A549 treated with RU486 at 1 μM for 4 hours (cell line): ENCODE measurements at places on chromosomes 2 and 18. TPM values are rescaled to one million over a fixed set of nuclear protein-coding genes. Genes with fewer than 3 reads are reported as not detected.

Gene MATN3
- total RNA-seq: 9.0 to 15.5 TPM (median 13.7 TPM) in 5 replicates

Gene PROM2
- total RNA-seq: 0.13 TPM in 1 of 5 replicates, not detected in the others

Gene TIGD1
- total RNA-seq: 4.0 to 5.3 TPM (median 5.0 TPM) in 5 replicates

Gene PDCD1
- total RNA-seq: not detected in 5 replicates

Gene ADD2
- total RNA-seq: 20.0 to 28.1 TPM (median 23.1 TPM) in 5 replicates

Gene TRABD2A
- total RNA-seq: 7.8 to 12.1 TPM (median 11.2 TPM) in 5 replicates

Gene SKOR2
- not detected in 5 replicates for total RNA-seq

Gene CIDEA
- not detected in 5 replicates for total RNA-seq

Gene RAX
- not detected in 5 replicates for total RNA-seq

Gene TUBA3E
- total RNA-seq: not detected in 5 replicates

Gene SLC14A1
- not detected in 5 replicates for total RNA-seq

Gene DUSP2
- 0.14 to 0.85 TPM (median 0.51 TPM) in 5 replicates for total RNA-seq

Gene HIBCH
- 12.4 to 16.1 TPM (median 16.0 TPM) in 5 replicates for total RNA-seq

Gene PID1
- 2.2 to 3.9 TPM (median 2.9 TPM) in 5 replicates for total RNA-seq

Gene PRKAG3
- total RNA-seq: not detected in 5 replicates

Gene MC5R
- 0.07 TPM in 1 of 5 replicates, not detected in the others for total RNA-seq

Gene NT5DC4
- 0.05 to 0.13 TPM in 2 of 5 replicates, not detected in the others for total RNA-seq

Gene COL3A1
- 0.11 to 0.22 TPM (median 0.16 TPM) in 5 replicates for total RNA-seq

Gene PNPT1
- 27.0 to 52.3 TPM (median 33.5 TPM) in 5 replicates for total RNA-seq

Gene CTNNA2
- total RNA-seq: 0.13 to 0.89 TPM (median 0.22 TPM) in 5 replicates

Gene MERTK
- total RNA-seq: 1.4 to 2.0 TPM (median 1.8 TPM) in 5 replicates
